ENCODE measurements at places on chromosomes 16 and 17.

GRCh38 chr17:77457572-77458201, 316.9 kb downstream of the SEC14L1 start:
- no peak for DNase-seq

GRCh38 chr17:41537614-41537954, 9.5 kb upstream of the KRT19 start:
- no peak for DNase-seq

DNA sequence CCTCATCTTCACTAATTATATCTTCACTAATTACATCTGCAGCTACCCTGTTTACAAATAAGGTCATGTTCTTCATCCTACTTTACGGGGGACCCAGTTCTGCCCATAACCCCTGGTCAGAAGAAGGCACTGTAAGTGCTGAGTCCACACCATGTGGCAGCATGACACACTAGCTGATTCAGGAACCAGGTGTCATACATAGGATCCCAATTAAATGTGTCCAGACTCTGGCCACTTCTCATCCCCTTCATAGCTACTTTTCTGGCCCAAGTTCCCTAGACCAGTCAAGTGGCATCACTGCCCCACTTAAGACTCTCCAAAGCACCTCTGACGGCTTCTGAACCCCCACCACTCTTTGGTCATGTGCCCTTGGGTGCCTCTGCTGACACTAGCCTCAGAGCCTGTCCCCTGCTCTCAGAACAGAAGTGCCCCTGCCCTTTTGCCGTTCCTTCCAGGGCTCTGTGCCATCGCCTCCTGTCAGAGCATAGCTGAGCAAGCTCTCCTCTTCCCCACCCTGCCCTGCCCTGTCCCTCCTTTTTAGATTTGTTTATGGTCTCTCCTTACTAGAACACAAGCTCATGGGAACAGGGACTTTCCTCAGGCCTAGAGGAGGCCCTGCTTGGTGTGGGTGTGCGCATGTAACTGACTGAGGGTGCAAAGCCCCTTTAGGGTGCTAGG, 61.1 kb downstream of the B9D1 start:
- DNase-seq, result no peak

DNA sequence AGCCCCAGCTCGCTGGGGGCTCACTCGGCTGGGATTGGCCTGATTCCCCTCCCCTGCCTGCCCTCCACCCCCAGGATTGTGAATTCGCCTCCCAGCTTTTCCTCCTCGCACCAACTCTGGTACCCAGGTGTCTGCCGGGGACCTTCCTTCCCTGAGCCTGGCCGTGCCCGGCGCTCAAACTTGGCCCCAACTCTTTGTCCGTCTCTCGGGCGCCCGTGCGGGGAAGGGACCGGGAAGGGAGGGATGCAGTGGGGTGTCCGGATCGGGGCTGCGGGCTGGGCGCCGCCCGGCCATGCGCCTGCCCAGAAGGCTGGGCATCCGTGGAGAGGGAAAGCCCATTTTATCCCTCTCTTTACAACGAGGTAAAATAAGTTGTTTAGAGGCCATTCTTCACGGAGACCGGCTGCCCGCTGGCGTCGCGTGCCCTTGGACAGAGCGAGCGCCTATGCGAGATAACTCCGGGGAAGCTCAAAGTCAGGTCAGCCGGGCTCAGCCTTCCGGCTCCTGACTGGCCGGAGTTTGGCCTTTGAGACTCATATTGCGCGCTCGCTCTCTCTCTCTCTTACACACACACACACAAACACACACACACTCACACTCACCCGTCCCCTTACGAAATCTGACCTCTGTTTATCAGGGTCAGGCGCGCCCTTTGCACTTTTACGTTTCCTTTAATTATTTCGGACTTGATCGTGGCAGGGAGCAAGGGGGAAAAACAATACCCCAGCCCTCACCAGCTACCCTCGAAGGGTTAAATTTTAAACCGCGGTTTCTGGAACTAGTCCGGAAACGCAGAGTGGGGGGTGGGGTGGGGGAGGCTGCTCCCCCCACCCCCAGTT, 774 bp upstream of the MAF start:
- peak; percentile 16 for DNase-seq

- no peak for DNase-seq
These were observed 37.4 kb upstream of the CCL1 start for GRCh38 chr17:34400301-34400931.
